ENCODE measurements at places on chromosomes 7 and 10.

DNA sequence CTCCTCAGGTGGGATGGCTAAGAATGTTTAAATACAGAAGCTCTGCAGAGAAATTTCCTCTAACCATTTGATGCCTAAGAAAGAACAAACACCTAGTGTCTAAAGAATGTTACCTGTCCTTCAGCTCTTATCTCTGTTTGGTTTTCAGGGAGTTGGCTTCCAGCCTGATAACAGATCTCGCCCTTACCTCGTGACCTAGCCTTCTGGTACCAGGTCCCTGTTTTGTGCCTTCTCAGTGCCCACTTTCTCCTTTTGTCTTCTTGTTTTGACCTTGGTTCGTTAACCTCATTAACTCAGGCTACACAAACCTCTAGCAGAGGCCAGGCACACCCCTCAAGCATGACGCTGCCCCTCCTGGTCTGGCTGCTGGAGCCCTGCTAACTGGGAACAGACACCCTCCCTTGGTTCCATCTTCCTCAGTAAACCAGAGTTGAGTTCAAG is 16.1 kb upstream of the RAB11FIP2 start:
- no peak for DNase-seq

- DNase-seq = no peak
Measured at GRCh38 chr7:77450613-77451012, 34.5 kb upstream of the GSAP start.

- no peak for DNase-seq
Measured at GRCh38 chr7:3437467-3437866, 136.4 kb downstream of the SDK1 start.

DNA sequence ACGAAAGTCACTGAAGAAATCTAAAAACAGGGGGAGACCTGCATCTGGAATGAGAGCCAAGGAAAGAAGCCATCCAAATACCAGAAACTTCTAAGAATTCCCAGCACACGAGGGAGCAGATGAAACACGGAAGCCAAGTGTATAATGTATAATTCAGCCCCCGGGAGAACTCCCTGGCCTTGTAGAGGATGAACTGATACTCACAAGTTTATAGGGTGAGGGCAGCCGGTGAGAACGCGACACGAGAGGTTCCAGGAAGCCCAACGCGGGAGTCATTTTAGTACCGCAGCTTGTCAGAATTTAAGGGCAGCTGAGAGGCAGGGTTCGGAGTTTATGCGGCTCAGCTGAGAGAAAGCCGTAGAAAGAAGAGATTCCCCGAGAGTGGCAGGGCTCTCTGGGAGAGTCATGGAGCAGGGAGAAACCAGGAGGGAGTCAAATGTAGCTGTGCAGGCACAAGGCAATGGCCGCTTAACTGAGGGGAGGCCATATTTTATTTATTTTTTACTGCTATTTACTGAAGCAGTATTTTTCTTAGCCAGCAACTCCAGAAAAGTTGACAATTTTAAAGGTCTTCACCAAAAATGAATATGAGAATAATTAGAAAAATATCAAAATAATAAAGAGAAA is 164.0 kb downstream of the NPSR1 start:
- DNase-seq = no peak

DNA sequence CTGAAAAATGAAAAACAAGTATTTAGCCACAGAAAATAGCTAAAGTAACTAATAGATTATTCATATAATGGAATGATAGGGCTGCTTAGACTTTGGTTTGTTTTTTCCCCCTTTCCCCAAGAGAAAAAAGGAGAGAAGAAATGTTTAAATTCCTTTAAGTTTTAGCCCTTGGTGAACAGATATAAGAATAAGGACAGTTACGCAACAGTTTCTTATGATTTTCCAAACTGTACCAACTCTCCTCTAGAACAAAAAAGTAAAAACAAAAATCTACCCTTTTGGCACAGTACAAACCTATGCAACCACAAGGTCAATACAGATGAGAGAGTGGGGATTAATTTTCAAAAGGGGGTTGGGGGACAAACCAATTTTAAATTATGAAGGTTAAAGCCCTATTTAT is 227.7 kb downstream of the CHCHD3 start:
- DNase-seq = no peak

DNA sequence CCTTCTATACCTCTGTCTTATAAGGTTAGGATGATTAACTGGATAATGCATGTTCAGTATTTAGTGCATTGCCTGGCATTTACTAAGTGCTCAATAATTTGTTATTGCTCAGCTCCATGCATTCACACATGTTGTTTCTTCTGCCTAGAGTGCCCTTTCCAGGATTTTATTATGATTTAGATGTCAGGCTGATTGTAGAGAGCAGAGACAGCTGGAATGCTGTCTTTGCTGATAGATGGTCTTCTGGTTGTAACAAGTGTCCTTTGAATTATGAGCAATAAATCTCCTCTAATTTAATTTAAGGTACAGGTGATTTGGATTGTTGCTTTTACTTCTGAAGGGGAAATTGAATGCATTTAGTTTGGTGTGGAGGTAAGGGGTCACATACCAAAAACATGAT is 548.0 kb downstream of the MAGI2 start:
- no peak for DNase-seq

GRCh38 chr7:27103489-27104226 is 1.2 kb upstream of the HOXA2 start:
- no peak for DNase-seq

- DNase-seq = peak; percentile 94
Measured at GRCh38 chr10:91614225-91614624, 18.6 kb downstream of the PPP1R3C start.

DNA sequence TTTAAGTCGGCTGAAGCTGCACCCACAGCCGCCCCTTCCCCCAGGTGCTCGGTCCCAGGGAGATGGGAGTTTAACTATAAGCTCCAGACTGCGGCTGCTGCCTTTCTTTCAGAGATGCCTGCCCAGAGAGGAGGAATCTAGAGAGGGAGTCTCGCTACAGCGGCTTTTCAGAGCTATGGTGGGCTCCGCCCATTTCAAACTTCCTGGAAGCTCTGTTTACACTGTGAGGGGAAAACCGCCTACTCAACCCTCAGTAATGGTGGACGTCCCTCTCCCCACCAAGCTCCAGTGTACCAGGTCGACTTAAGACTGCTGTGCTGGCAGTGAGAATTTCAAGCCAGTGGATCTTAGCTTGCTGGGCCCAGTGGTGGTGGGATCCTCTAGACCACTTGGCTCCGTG is 135.4 kb downstream of the CXCL12 start:
- DNase-seq = no peak

DNA sequence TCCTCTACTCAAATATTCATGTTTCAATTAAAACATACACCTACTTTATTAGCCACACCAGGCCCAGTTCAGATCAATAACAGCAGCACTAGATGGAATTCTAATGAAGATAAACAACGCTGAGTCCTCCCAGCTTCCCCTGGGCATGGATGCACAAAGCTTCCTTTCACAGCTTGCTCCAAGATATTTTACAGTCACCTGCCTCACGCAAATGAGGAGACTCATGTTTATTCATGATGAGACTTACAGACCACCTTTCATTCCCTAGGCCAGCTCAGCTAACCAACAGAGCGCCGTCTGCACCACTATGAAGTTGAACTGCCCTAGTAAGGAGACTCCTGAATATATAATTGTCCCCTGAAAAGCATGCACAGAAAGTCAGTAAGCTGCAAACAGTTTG is 283.0 kb upstream of the AOAH start:
- no peak for DNase-seq

DNA sequence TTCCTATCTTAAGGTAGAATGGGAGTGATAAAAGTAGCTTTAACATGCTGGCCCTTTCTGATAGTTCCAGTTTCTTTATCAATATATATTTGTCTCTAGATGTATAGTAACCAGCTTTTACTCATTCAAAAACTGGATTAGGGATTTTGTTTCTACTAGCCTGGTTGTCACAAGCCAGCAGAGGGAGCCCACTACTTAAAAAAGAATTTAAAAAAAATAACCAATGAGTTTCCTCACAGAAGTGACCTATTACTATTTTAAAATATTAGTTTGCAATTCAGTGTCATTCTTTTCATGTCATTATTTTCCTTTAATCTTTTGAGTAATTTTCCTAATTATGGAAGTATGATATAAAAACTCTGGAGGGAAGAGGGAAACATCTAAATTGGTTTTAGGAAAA is 142.1 kb downstream of the PHTF2 start:
- DNase-seq = peak; percentile 33

DNA sequence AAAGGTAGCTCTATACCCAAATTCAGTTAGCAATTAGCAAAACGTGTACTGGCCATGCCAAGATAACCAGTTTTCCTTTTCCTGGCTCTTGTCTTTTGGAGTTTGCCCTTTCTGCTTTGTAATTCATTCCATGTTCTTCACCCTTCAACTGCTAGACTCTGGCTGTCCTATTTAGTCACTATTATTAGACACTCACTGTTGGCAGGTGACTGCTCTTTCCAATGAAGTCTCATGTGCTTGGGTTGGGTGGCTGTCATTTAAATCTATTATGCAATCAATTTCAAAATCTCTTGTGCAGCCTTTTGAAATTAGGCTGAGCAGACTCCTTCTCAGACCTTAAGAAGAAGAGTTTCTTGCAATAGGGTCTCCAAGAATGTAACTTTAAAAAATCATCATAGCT is 266.5 kb downstream of the GPR158 start:
- DNase-seq = no peak
